ENCODE measurements at places on chromosomes 6 and 20.

DNA sequence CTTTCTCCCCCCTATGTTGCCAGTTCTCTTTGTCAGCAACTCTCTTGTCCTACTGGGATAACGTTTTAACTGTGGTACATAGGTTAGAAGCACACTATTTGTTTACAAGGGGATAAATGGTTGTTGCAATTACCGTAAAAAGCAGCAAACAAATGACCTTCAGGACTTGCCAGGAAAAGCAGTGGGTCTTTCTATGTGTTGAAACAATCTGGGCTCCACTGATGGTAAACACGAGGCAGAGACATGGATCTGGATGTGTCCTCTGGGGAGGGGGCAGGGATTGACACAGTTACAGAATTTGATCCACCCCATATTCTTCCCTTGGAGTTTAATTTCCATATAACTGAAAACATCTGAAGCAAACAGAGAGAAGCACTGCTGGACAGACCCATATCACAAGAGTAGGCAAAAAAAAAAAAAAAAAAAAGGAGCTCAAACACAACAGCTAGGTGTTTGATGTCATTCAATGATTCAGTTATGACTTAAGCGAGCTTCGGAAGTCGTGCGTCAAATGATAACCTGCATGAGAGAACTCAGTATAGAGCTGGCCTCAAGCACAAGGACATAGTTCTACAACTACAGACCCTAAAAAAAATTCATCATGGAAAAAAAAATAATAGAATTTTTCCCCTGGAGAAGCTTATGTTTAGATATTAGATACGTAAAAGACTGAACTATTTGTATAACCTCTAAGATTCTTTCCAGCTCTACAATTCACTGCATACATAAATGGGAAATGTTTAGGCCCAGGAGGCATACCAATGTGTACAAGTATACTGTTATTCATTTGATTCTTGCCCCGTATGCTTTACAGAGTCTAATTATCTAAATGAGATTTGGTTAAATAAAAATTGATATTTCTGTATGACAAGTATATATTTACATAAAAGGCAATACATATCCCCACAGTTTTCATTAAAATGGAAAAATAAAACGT, 127.7 kb downstream of the ALDH8A1 start:
- DNase-seq, result no peak

GRCh38 chr6:91117550-91117949, 530.7 kb upstream of the MAP3K7 start:
- DNase-seq, result no peak

- no peak for DNase-seq
Measured at GRCh38 chr20:54549658-54550326, 74.4 kb downstream of the DOK5 start.

- peak; percentile 66 for DNase-seq
Measured at GRCh38 chr20:41147767-41148191, 10.4 kb downstream of the PLCG1 start.

GRCh38 chr6:27754408-27754782, 157.8 kb downstream of the OR2B2 start:
- no peak for DNase-seq

- DNase-seq, result peak; percentile 69
Measured at GRCh38 chr20:58597249-58597891, 53.7 kb upstream of the STX16 start.

DNA sequence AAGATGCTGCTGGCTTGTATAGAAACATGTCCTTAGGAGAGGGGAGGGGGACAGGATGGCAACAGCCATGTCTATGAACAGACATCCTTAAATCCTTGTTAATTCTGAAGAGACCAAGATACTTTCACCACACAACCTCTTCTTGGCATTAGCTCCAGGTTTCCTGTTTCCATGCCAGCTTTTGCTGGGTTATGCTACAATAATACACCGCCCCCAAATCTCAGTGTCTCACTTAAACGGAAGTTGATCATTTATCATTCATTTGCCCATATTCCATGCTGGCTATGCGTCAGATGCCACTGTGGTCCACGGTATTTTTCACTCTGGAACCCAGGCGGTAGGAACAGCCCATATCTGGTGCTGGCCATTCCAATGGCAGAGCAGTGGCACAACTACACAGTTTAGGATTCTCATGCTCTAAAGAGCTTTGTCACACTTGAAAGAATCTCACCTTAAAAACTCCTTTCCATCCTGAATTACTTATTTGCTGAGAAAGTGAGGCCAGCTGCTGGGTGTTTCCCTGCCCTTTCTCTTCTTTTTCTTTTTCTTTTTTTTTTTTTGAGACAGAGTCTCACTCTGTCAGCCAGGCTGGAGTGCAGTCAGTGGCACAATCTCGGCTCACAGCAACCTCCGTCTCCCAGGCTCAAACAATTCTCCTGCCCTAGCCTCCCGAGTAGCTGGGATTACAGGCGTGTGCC, 3.7 kb upstream of the RNASET2 start:
- DNase-seq, result no peak

- no peak for DNase-seq
Measured at GRCh38 chr6:39182604-39183003, 46.7 kb downstream of the KCNK5 start.

- DNase-seq, result no peak
Measured at GRCh38 chr6:74333406-74333805, 637.4 kb downstream of the CD109 start.

GRCh38 chr20:64006902-64007301, 26.0 kb downstream of the PRPF6 start:
- no peak for DNase-seq

DNA sequence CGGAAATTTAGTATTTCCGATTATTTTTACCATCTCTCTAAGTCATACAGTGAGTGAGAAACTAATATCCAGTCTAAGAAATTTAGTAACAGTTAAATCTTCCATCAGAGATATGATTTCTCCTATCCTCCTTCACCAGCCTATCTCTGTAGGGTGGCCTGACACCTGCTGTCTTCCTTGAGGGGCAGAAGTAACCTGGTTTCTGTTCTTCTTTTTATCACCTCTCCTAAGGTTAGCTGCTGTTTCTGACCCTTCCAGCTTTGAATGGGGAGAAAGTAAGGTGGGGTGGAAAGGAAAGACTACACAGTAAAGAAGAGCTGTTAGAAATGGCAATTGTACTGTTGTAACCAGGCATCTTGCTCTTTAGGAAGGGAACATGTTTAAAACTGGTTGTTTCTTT, 447.7 kb downstream of the PHF3 start:
- DNase-seq, result no peak

DNA sequence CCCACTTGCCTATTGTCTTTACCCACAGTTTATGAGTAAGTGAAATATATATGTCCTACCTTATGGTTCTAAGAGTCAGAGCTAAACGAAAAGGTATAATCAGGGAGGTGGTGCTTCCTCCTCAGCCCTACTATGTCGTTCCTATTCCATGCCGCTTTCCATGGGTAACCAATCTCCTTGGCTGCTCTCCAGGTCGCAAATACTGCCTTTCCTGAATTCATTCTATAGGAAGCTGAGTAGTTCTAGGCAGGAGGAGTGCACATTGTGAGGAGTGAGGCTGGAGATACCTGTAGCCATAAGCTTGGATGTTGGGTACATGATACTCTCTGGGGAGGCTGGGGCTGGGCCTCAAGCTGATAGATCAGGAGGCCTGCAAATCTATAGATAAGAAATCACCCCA, 5.8 kb downstream of the IL20RA start:
- DNase-seq, result no peak

DNA sequence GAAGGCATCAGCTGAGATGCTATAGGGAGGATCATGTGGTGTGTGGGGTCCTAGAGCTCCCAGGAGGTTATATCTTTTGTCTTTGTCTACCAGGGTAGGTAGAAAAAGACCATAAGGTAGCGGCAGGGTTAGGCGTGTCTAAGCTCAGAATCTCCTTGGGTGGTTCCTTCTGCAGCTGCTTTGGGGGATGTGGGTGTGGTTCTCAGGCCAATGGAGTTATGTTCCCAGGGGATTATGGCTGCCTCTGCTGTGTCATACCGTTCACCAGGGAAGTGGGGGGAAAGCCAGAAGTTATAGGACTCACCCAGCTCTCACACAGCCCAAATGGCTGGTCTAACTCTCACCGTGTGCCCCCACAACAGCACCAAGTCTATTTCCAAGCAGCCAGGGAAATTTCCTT, 107.4 kb upstream of the ADGRB3 start:
- no peak for DNase-seq
